ENCODE measurements at places on chromosomes 7 and 10.

- DNase-seq: peak; percentile 68
These were observed 10.2 kb upstream of the PPP1R3C start for GRCh38 chr10:91642831-91643692.

DNA sequence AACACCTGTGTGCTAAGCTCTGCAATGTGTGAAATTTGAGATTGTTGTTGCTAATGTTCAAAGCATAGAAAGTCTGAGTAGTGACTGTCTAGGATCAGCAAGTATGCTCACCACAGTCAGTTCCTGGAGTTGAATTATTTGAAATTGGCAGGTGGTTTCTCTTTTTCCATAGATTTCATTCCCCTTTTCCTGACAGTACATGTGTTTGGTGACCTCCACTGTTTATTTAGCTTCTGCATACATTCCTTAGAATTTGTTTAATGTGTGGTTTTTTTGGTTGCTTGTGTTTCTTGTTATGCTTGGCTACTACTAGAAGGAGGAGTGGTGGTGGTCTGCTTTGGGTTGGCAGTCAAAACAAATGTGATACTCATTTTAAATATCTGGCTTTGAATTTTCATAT, 52.3 kb downstream of the FOXP2 start:
- peak; percentile 34 for DNase-seq

DNA sequence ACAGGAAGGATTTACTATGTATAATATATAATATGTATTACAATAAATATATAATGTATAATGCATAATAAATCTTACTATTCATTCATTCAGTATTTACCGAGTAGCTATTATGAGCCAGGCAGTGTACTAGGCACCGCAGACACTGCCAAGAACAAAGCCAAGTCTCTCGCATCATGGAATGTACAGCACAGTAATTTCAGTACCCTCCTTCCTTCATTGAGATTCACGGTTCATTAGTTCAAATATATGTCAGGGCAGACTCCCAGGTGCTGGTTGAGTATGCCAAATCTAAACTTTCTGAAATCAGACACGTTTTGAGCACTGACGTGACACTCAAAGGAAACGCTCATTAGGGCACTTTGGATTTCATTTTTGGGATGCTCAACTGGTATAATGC, 9.1 kb downstream of the USP6NL start:
- DNase-seq: no peak

DNA sequence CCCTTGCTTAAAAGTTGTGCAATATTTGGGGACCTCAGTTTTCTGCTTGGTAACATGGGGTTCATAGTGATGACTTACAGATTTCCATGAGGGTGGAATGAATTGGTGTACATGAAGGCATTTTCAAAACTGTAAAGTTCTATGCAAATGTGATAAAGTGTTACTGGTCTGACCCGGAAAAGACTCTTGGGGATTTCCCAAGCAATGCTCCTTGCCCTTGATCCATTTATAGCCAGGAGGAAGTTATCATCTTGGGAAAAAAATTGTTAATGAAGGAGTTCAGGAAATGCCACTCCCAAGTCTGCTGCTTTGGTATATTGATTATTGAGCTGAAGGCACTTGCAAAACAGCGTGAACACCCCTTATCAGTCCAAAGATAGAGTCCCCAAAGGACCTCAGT, 96.3 kb upstream of the ZPBP start:
- no peak for DNase-seq

DNA sequence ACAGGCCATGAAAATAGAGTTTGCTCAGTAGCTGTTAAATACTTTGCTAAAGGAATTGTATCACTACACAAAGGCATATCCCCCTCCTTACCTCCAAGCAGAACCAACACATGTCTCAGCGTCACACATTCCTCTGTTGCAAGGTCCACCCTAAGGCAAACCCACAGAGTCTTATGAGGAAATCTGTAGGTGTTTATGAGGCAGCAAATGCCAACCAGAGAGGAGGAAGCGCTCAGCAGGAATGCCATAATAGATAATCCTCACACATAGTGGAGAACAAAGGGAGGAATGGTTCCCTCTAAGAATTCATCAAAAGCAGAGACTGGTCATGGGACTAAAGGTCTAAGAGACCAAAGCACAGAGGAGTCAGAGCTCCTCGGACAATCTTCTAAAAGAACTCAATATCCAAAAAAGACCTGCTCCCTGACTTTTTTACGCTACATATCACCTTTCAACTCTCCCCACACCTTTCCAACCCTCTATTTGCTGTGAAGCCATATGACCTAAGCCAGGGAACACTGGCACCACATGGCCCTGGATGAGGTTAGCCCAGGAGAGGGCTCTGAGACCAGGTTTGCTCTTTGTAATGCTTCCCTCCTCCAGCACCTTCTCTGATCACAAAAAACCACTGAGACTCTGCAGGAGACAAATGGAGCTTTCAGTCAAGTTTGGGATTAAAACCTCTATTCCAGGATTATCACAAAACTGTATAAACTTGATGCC, 7.3 kb downstream of the SLC25A13 start:
- no peak for DNase-seq

DNA sequence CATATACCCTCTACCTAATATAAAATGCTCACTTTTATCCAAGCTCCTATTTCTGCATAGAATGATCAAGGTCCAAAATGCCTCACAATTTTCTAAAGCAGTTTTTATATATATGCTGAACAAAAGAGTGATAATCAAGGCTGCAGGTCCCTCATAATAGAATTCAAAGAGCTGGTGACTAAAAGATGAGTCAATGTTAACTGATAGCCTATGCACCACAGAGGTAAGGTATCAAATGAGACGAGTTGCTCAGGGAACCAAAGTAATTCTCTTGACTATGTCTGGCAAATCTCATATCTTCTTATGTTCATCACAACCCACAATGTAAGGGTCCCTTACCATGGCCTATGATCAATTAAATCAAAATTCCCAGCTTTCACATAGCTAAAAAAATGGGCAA, 15.2 kb downstream of the PDZD8 start:
- DNase-seq: no peak

GRCh38 chr10:21720090-21720489, 186.1 kb downstream of the MLLT10 start:
- DNase-seq: no peak

DNA sequence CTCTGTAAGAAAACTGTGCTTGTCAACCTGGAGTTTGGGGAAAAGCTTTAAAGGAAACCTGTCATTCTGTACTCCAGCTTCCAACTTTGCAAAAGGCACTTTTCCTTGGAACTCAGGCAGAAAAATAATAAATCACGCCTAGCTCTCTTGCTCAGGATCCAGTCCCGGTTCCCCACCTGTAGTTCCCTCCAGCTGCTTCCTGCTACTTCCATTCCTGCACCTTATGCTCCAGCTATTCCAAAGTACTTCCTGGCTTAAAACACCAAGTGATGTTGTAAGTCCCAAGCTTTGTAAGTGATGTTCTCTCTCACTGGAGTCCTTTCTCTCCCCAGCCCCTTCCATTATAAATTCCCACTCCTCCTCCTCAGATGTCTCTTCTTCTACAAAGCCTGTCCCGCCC, 98.6 kb downstream of the GRM8 start:
- DNase-seq: no peak

- DNase-seq: peak; percentile 9
These were observed 29.9 kb downstream of the KAZALD1 start for GRCh38 chr10:101091546-101092290.

DNA sequence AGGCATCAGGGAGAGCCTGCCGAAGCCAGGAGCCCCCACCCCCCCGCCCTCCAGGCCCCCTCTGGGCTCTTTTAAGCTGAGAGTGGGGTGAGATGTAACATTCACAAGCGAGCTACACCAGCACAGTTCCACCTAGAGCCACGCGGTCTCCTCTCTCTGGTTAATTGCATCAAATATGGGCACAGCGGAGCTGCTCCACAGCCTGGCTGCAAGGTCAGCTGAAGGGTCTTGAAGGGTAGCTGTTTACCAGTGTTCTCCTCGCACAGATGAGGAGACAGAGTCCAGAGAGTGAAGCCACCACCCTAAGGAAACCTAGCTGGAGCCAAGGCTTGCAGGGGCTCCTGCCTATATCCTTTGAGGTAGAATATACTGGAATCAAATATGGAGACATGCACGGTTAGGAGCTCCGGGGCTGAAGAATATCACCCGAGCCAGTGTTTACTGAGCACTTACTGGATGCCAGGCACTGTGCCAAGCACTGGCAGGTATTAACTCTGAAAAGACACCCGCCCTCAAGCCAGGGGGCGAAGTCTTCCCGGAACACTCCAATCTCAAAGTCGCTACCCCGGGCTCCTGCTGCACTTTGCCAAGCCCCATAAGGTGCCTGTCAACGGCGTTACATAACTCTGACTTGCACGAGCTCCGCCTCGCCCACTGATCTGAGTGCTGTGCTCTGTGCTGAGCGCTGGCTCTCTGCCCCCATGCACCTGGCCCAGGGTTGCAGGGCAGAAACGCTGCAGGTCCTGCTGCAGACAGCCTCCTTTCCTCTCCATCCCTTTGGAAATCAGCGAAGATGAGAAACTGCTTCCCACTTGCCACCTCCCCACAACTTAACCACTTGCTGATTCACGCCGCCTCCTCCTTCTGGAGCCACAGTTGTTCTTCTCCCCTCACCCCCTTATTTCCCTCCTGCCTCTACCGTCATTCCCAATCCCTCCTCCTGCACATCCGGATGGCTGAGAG, 5.4 kb downstream of the CHST15 start:
- DNase-seq: no peak

DNA sequence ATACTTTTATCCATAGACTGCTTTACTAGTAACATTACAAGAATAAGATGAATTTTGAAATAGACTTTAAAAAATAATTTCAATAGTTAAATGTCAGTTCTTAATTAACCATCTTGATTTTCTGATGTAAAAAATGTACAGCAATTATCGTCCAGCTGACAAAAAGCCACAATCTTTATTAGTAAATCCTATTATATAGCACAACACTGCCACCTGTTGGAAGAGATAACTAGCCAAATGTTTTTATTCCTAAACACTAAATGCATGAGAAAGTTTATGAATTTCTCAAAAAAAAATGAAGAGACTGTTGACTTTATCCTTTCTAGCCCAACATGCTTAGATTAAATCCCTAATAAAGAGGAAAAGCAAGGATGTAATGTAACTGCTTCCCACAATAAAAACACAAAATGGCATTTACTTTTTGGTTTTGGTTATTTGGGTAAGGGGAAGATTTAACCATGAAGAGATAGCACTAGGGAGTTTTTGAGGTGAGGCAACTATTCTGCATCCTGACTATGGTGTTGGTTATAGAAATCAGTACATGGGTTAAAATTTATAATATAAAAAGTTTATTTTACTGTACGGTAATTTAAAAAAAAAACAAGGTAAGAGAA, 8.0 kb downstream of the COA1 start:
- peak; percentile 62 for DNase-seq

GRCh38 chr10:37222046-37222445, 96.6 kb downstream of the ANKRD30A start:
- no peak for DNase-seq

DNA sequence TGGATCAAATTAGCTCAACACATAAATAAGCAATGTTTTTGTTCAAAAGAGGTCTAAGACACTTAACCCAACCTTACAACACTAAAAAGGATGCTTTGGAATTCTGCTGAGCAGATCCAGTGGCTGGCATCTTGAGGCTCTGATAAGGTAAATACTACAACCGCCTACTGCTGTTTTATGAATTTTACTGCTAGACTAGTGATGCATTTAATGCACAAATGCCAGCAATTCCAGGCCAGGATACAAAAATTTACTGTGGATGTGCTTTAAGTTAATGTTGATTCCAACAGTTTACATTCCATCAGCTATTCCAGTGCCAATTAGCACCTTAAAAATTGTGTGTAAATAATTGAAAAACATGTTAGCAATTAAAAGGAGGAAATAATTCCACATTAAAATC, 261.3 kb downstream of the PARD3 start:
- no peak for DNase-seq

DNA sequence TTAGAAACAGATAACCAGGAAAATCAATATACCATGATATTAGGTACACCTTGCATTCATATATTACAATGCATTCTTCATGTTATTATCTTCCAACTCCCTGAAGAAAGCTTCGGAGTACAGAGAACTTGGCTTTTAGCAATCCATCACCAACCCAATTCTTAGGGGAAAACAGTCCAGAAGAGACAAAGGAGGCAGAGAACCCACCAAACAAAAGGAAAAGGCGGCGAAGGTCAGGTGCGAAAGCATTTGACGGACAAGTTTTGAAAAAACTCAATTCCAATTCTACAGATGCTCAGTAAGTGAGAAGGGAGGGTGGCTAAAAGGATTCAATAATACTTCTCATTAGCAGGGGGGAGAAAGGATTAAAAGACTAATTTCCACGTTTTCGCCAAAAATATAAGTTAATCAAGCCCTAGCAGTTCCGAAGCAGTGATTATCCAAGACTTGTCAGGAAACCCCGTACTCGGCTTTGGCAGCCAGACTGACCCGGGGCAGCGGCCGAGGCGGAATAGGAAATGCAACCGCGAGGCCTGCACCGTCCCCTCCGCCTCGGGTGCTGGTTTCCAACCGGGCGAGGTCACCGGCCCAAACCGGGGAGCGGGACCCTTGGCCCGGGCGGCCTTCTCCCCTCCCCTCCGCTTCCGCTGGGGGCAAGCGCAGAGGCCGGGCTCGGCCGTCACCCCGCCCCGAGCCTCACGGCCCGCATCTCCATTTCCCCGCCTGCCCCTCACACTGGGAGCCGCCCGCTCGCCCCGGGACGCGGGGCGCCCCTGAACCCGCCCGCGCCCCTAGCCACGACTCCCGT, 747 bp downstream of the GDI2 start:
- peak; percentile 10 for DNase-seq

DNA sequence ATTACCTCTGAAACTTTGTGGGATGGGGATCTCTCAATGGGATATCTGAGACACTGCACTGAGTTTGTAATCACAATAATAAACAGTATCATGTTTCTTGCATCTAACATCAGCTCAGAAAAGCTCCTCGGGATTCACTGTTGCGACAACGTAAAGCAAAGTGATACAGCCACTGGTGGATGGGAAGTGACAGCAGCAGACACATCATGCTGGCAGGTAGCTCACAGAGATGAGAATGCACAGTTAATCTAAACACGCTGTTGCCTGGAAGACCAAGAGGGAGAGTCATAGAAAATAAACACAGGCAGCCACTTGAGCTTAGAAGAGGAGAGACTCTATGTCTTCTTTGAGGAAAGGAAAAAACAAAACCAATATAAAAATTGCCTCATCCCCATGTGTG, 513.8 kb downstream of the MAGI2 start:
- no peak for DNase-seq
